Left renal cortex interstitium (tissue), 4 donors: ENCODE measurements at places on chromosomes 16 and 17.

GRCh38 chr17:30433514-30433913 is 43.7 kb upstream of the GOSR1 start:
- DNase-seq = no peak

DNA sequence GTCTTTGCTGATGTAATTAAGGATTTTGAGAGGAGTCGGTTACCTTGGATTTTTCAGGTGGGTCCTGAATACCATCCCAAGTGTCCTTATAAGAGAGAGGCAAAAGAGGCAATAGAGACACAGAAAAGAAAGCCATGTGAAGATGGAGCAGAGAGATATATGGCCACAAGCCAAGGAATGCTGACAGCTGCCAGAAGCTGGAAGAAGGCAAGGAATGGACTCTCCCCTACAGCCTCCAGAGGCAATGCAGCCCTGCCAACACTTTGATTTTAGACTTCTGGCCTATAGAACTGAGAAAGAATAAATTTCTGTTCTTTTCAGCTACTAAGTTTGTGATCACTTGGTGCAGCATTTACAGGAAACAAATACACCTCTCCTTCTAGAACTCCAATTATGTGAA is 8.2 kb upstream of the RNFT1 start:
- no peak for DNase-seq

GRCh38 chr17:46197530-46197929 is 4.3 kb upstream of the KANSL1 start:
- no peak for DNase-seq

DNA sequence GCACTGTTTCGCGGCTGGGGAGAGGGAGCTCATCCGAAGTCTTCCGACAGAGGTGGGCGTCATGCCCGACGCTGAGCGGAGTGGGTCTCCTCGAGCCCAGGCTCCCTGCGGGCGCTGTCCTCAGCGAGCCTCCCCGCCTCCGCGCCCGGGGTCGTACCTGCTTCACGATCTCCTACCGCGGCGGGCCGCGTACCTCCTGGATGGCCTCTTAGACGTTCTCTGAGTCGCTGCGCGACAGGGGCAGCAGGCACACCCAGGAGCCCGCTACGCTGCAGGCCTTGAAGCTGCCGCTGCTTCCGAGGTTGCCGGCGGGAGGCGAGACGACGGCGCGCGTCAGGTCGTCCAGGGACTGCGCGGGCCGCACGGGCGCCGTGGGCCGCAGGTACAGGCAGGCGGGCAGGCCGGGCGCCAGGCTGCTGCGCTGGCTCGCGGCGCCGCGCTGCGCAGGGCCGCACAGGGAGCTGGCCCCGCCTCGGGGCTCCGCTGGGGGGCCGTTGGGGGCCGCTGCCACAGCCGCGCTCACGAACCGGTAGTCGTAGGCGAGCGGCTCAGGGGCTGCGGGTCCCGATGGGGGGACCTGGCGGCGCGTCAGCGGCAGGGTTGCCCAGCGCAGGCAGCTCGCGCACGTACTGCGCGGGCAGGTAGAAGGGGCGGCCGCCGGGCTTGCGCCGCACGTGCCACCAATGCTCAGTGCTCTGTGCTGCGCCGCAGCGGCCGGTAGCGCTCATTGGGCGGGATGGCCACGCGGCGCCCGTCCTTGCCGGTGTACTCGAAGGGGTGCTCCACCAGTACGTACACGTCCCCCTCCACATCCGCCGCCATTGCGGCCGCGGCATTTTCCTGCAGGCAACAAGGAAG is 116.4 kb upstream of the SMURF2 start:
- no peak for DNase-seq
